Inflammatory macrophage treated with lipopolysaccharide for 4 hours (primary cell): ENCODE measurements at places on chromosomes 3 and 15.
A peak's percentile ranks its signal among the peaks of the same experiment; 100 is the strongest.

DNA sequence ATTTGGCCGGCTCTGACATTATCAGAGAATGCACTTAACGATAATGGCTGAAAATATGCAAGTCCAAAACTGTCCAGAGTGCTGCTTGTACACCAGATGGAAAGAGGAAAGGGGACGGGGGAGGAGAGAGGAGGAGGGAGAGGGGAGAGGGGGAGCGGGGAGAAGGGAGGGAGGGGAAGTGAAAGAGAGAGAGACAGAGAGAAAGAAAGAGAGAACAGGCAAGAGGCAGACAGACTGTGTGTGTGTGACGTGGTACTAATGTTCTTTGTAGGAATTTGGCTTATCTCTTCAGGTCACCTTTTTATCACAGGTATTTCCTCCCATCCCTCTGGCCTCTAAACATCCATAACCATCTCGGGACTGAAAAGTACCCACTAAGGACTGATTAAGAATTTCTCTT lies 75.1 kb upstream of the LMOD3 start:
- DNase-seq: no peak

- no peak for DNase-seq
Measured at GRCh38 chr3:29153811-29154210, 127.1 kb upstream of the RBMS3 start.

- DNase-seq: peak; percentile 89
Measured at GRCh38 chr3:185362850-185363661, at the start of gene MAP3K13. MAP3K13 (plus strand) TSS chr3:185363136; CDS start chr3:185428582, 65,446 bp downstream.

DNA sequence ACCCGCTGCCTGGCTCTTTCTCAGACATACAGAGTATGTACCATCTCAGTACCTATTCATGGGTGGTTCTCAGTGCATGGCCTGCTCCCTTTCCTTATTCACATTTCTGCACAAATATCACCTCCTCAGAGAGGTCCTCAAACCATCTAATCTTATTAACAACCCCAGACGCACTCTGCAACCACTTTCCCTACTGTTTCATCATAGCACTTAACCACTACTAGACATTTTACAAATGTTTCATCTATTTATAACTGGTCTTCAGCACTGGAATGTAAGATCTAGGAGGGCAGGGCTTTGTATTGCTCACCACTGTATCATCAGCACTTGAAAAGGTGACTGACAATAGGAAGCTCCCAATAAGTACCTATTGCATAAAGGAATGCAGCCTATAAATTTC lies 45.1 kb downstream of the TNIK start:
- no peak for DNase-seq

GRCh38 chr3:45434996-45435395 lies 46.6 kb downstream of the LARS2 start:
- no peak for DNase-seq

- DNase-seq: no peak
Measured at GRCh38 chr15:65286069-65286703, 497 bp downstream of the PARP16 start.
